ENCODE measurements at places on chromosomes 3 and 15. TPM values are rescaled to one million over a fixed set of nuclear protein-coding genes. Genes with fewer than 3 reads are reported as not detected.

- no peak for DNase-seq
These were observed 56.0 kb downstream of the TPRA1 start for GRCh38 chr3:127534564-127534963.

DNA sequence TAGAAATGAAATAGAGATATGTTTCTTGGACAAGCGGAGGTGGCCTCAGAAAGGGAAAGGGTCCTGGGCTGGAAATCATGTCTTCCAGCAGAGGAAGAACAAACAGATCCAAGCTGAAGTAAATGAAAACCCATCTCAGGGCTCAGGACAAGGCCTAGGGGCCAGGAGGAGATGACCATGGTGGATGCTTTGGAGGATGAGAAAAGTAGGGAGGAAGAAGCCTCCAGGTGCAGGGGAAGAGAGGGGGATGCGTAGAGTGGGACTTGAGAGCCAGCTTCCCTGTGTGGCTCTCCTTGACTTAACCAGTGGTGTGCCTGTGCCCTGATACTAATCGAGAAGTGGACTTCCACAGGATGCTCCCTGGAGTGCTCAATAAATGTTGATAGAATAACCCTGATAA lies 203.2 kb downstream of the FAM43A start:
- DNase-seq: no peak

- DNase-seq: no peak
These were observed 84.7 kb downstream of the FGF12 start for GRCh38 chr3:192642651-192643050.

- peak; percentile 1 for DNase-seq
These were observed 221.2 kb downstream of the SNRPN start for GRCh38 chr15:25175789-25176615.

DNA sequence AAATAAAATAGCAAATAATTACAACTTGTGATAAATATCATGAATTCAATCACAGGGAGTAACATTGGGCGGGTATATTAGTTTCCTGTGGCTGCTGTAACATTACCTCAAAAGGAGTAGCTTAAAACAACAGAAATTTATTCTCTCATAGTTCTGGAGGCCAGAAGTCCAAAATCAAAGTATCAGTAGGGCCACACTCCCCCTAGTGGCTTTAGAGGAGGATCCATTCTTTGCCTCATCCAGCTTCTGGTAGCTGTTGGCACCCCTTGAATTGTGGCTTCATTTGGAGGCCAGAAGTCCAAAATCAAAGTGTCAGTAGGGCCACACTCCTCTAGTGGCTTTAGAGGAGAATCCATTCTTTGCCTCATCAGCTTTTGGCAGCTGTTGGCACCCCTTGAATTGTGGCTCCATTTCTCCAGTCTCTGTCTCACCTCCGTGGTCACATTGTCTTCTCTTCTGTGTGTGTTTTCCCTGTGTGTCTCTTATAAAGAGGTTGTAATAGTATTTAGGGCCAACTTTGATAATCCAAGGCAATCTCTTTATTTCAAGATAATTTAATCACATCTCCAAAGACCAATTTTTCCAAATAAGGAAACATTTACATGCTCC lies 3.1 kb upstream of the CFAP20DC start:
- DNase-seq: peak; percentile 47

DNA sequence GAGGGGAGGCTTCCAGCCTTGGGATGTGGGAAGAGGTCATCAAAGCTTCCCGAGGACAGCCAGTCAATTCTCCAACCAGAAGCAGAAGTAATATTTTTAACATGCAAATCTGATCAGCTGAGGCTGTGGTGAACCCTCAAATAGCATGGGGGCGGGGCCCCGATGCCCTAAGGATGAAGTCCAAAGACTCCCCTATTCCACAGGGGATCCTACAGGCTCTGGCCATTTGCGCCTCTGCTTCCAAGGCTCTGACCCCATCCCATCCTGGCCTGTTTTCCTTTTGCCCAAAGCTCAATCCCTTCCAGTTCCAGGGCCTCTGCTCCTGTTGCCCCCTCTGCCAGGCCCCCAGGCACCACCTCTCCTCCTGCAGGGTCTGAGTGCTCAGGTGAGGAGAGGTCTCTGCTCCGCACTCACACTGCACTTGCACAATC lies 6.7 kb upstream of the CSK start:
- DNase-seq: no peak

- no peak for DNase-seq
These were observed 320.9 kb downstream of the FOXP1 start for GRCh38 chr3:71262364-71263265.

GRCh38 chr15:66631616-66632263 lies 65.9 kb upstream of the LCTL start:
- no peak for DNase-seq

DNA sequence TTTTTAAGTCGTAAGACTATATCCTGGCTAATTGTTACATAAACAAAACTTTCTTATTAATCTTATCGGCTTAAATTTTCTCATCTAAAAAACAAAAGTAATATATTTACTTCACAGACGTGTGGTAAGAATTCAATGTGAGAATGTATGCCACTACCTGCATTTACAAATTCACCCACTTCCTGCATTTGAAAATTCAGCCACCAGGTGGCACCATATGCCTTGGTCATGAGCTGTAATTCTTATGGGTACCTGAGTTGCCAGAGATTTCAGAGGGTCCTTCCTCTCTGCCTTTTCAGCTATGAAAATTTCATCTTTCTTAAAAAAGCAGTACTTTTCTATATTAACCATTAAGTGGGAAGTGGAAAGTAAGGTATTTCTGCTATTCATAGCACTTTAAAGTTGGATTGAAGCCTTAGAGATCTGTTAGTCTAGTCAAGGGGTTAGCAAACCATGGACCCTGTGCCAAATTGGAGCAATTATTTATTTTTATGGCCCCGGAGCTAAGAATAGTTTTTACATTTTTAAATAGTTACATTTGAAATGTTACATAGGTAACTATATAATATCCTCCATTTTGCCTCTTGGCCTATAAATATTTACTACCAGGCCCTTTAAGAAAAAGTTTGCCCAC lies 127.8 kb downstream of the HCN4 start:
- peak; percentile 77 for DNase-seq

DNA sequence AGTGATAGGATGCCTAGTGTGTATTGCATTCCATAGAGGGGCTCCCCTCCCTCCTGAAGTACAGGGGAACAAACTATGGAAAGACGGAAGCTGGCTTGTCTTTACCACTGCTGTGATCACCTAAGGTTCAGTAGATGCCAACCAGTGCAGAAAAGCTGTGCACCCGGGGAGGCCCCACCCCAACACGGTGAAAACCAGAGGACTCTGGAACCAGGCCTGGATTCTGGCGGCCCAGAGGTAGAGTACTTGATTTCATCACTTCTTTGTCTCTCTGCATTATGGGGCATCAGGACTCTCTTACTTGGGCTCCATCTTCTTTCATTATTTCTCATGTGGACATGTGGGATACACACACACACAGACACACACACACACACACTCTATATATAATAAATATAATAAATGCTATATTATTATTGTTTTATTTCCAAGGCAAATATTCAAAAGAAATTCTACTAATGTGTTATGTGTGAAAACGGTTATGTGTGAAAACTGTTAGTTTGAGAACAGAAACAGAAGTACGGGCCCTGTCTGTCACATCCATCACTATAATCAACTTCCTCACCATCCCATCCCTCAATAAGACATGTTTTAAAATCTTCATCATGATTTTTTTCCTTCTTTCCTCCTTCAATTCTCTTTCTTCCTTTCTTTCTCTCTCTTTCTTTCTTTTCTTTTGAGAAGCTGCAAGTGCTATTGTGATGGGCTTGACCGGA lies 152.4 kb upstream of the CMC1 start:
- no peak for DNase-seq

DNA sequence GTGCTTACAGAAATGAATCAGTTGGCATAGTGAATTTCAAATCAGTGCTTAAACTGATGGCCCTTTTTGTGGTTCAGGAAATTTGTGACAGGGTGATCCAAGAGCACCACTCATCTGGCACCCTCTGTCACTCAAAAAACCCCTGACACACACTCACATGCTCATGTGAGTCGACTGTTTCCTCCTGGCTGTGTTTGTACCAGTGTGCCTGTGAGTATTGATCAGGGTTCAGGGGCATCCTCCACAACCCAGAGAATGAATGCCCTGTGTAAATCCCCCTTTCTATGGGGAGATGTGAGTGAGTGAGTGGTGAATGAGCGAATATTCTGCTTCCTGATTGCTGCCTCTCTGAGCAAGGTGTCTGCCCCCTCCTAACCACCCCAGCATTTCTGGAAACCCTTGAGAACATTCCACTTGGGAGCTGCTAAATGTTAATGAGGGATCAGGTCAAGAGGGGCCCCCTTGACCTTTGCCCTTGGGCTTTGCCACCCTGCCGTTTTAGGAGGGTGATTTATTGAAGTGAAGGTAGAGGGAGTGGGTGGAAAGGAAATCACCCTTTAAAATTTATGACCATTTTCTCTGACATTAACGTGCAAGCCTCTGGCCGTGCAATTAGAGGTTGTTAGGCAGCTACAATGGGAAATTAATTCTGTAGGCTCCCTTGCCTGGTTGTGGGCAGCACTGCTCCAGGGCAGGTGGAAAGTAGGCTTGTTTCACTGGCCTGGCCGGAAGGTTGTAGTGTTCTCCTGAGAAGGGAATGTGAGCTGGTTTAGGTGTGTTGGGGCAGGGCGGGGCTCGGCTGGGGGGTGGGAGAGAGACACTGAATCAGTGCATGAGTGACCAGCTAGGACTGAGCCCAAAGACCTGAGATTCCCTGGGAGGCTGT lies 87.2 kb downstream of the SLCO3A1 start:
- no peak for DNase-seq

DNA sequence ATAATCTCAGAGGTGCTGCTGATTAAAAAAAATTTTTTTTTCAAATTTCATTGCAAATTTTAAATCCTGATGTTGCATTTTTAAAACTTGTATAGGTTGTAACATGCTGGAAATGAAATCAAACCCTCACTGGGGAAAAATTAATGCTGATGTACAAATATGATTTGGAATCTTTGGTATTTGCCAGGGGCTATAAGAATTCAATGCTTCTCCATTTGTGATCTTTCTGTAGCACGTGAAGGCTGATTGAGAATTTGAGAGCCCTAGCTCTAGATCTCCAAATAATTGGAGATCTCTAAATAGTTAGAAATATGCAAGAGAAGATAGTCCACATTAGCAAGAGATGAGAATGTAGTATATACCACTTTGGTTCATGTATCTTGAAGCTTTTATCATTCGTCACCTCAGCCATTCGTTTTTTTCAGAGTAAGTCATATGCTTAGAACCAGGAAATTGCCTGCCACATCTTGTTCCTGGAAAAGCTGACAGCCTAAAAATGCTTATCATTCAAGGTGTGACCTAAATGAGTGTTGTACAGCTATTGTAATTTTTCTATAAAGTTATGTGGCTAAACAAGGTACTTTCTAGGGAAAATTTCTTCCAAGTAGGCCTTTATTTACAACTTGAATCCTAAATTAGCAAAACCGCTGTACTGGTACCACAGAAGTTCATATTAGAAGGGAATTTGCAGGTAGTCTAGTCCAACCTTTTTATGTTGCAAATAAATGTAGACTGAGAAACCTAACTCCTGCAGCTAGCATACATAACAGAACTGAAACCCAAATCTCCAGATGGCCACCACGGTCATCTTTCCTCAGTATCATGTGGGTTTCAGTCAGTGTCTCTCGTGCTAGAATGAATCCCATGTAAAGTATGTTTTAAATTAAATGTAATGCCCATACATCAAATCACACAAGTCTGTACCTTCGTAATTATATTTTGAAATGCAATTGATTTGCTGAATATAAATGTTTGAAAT lies 48.5 kb downstream of the FNDC3B start:
- DNase-seq: no peak

- DNase-seq: no peak
These were observed 62.0 kb downstream of the LEKR1 start for GRCh38 chr3:156888176-156888575.

- DNase-seq: no peak
These were observed 8.6 kb upstream of the MCF2L2 start for GRCh38 chr3:183437061-183437460.

DNA sequence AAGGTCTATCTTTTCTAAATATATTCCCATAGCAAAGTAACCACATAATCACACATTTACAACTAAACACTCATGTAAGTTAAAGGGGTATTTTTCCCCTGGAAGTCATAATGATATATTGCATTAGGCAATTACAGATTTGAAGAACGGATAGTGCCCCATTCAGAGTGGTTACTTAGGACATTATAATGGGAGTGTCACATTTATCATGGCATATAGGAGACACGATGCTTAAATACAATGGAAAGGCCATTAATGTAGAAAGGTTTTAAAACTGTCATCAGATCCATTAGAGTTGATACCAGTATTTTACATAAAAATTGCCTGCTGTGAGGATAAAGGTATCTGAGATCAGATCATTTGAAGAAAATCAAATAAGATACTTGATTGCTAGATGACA lies 582.0 kb upstream of the SEMA6D start:
- DNase-seq: no peak

The GOLGA6L6 gene
- polyA plus RNA-seq: not detected

The IFT122 gene
- 11.4 TPM for polyA plus RNA-seq

The TRAT1 gene
- not detected for polyA plus RNA-seq

The HACL1 gene
- polyA plus RNA-seq: 18.7 TPM

The B3GNT5 gene
- polyA plus RNA-seq: 16.2 TPM

The IGDCC3 gene
- polyA plus RNA-seq: 14.8 TPM

The C2CD4A gene
- polyA plus RNA-seq: 0.60 TPM

The COLQ gene
- 0.73 TPM for polyA plus RNA-seq

The HDGFL3 gene
- 26.6 TPM for polyA plus RNA-seq

The SLC12A6 gene
- polyA plus RNA-seq: 5.9 TPM
